ENCODE measurements at places on chromosomes 1 and 21.

GRCh38 chr1:59767119-59767518 lies 47.6 kb upstream of the HOOK1 start:
- no peak for DNase-seq

DNA sequence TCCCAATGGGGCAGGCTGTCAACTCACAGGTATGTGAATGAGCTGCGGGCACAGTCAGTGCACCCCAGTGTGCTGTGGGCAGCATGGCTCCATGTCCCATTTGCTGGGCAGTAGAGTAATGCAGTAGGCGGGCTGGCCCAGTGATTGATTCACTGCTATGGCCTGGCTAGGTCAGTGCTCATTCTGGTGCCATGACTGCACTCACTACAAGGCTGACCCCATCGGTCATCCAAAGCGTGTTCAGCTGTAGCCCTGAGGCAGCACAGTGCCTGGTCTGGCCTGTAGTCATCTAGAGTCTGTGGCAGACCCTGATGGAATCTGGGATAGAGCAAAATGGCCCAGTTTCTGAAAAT lies 7.4 kb downstream of the HYI start:
- DNase-seq: no peak

DNA sequence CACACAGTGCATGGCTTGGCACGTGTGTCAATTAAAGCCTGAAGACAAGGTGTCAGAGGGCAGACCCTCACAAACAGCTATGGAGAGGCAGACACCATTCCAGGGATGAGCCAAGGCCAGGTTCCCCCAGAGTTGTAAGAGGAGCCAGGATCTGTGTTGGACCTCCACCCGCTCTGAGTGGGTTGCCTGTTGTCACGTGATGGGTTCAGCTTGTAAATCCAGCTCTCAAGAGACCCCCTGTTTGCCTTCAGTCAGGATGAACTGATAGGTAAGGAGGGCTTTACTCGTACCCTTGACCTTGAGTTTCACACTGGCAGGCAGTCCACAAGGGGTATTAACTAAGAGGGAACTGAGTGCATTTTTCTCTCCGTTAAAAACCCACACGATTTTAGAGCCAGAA lies 27.7 kb upstream of the KCND3 start:
- DNase-seq: no peak

GRCh38 chr1:167628741-167629515 lies 1.1 kb upstream of the RCSD1 start:
- no peak for DNase-seq

DNA sequence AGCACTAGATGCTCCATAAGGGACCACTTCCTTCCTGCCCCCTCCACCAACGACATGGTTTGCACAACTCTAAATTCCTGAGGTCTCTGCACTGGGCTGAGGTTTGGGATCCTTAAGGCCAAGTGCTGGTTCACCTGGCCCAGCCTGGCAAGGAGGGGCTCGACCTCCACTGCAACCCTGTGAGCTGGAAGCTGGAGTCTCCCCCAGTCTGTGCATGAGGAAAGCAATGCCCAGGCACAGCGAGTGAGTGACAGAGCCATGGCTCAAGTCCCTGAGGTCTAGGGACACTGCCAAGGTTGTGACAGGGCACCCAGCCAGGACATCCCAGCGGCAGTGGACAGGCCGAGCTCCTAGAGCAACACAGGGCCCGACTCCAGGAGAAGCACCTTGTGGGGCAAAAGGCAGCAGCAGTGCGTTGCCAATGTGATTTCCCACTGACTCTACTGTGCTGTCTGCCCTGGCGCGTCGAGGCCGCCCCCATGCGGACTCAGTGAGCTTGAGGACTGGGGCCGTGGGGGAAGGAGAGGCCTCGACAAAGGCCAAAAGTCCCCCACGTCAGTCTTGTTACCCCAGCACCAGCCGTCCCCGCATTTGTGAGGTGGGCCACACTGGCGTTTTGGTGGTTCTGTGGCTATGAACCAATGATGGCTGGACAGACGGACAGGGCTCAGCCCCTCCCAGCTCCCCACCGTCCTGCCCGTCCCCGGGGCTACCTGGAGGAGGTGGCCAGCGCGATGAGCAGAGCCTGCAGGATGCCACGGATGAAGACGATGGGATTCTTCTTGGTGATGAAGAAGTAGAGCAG lies 30.0 kb downstream of the PODN start:
- DNase-seq: no peak

GRCh38 chr1:53732409-53732808 lies 6.6 kb downstream of the GLIS1 start:
- DNase-seq: no peak

DNA sequence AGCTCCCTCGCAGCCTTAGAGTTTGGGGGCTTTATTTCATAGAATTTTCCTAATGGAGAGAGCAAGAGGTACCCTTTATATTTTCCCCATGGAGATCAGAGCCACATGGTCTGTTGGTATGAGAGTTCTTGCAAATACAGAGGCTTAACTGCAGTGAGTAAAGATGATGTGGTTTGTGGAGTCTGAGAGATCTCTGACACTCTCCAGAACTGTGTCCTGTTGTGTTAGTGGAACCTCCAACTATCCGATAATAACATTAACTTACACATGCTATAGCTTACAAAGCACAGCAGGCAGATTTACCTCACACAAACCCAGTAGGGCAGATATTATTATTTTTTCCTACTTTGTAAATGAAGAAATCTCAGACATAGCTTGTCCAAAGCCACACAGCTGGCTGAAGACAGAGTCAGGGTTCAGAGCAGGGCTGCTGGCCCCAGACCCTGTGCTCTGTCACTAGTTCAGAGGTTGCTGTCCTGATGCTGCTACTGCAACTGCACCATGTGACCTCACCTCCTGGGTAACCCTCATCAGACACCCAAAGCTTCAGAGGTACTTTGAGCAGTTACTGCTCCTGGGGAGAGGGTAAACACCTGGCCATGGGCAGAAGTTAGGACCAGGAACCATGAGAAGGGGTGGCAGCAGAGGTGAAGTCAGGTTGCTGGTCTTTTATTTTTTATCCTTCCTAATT lies 384.8 kb upstream of the PROX1 start:
- no peak for DNase-seq

GRCh38 chr1:68959461-68960030 lies 462.7 kb upstream of the DEPDC1 start:
- no peak for DNase-seq

DNA sequence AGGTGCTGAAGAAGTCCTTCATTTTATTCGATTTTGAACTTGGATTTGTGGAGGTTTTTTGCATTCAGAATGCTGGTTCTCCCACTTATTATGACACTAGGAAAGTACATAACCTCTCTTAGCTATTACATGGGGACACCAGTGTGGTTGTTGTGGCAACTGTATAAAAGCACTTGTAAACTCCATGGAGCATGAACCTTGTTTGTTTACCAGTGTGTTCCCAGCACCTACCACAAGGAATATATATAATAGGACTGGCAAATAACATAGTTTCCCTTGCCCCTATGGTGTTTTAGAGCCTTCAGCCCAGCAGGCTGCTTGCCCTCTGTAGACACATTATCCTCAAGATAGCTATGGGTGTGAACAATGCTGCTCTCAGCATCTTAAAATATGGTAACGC lies 43.1 kb downstream of the RASSF5 start:
- DNase-seq: no peak

DNA sequence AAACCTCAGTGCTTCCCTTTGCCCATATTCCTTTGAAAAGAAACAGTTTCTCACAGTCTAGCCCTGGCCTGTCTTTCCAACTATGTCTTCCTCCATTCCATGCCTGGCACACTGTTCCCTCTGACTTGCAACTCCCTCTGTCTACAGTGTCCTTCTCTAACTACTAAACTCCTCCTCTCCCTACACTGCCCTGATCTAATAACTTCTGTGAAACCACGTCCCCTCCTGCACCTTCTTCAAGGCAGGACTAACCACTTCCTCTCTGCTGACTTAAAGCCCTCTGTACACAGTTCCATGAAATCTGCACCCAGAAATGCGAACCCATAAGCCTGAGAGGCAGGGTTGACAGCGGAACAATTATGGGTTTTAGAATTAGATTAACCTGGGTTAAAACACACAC lies 62.2 kb upstream of the ATP1B1 start:
- no peak for DNase-seq

GRCh38 chr1:27296773-27297291 lies 25.1 kb upstream of the TMEM222 start:
- DNase-seq: peak; percentile 57

DNA sequence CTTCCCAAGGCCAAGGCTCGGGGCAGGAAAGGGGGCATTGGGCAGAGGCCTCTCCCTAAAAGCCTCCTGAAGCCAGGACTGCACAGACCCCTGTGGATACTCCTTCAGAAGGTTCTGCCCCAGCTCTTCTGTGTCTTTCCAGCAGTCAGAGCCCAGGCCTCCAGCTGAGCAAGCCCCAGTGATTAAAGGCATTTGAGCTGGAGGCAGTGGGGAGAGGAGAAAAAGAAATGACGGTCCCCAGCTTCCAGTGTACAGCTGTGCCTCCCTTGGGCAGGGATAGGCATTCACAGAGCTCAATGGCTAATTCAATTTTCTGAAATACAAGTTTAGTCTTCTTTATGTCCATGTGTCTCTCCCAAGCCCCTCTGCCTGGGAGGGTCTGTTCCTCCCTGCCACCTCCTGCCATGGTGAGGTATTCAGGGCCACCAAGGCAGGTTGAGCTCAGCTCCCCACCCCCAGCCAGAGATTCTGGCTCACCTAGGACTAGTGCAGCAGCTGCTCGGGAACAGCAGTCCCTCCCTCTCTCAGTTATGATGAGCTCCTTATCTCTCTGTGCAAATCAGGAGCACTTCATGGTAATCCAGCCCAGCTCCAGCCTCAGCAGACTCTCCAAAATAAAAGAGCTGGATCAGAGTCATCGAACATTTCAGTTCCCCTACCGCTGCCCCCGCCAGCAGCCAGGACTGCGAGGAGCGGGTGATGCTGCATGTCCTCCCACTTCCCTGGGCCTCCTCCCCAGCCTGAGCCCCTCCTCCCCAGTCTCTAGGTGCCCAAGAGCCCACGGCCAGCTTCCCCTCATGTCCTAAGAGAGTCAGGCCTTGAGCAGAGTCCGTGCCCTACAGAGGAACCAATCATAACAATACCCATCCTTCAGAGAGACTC lies 208.4 kb upstream of the ZC3H12A start:
- DNase-seq: no peak

DNA sequence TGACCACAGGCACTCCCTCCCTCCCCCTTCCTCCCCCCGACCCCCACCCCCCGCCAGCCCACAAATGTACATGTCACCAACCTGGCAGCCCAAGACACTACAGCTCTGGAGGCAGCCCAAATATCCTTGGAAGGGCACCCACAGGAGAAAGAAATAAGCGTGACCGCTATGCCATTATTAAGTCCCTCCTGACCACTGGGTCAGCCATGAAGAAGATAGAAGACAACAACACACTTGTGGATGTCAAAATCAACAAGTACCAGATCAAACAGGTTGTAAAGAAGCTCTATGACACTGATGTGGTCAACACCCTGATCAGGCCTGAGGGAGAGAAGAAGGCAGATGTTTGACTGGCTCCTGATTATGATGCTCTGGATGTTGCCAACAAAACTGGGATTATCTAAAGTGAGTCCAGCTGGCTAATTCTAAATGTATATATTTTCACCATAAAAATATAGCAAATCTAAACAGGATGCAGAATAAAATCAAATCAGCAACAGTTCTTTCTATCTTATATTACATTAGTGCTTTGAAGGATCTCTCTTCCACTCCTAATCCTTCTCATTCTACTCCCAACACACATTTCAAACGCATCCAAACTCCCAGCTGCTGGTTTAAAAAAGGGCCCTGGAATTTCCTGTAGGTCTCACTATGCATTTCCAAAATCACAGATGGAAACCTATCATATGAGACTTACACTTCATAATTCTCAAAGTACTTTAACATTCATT lies 77.4 kb upstream of the SLFNL1 start:
- DNase-seq: no peak

- no peak for DNase-seq
Observed at GRCh38 chr1:203284411-203285123, 20.8 kb upstream of the BTG2 start.

GRCh38 chr1:108190001-108190634 lies 10.0 kb downstream of the SLC25A24 start:
- no peak for DNase-seq

DNA sequence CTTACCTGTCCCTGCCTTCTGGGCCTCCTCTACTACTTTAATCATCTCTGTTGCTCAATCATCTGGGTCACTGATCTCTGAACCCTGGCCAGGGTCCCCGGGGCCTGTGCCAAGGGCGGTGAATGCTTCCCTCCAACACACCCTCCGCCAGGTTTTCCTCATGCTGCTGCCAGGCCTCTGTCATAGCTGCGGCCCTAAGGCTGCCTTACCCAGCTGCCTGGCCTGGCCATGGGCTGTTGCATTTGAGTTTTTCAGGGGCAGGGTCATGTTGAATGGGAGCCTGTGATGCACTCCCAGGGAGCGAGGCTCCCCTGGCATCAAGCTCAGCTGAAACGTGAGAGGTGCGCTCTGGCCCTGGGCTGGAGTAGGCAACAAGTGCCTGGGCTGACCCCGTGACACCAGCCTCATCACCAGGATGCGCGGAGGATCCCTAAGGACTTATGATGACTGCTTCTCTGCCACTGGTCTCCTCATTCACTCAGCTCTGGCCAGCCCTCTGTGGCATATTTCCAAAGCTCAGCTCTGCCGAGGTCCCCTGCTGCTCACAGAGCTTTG lies 7.6 kb downstream of the EDN2 start:
- DNase-seq: no peak
